Effector memory CD4-positive, alpha-beta T cell (primary cell): ENCODE measurements at places on chromosomes 2 and 18.

GRCh38 chr18:79356435-79356834 lies 39.3 kb upstream of the NFATC1 start:
- no peak for DNase-seq

- DNase-seq = no peak
These were observed 55.9 kb upstream of the RPE start for GRCh38 chr2:209946539-209946938.

DNA sequence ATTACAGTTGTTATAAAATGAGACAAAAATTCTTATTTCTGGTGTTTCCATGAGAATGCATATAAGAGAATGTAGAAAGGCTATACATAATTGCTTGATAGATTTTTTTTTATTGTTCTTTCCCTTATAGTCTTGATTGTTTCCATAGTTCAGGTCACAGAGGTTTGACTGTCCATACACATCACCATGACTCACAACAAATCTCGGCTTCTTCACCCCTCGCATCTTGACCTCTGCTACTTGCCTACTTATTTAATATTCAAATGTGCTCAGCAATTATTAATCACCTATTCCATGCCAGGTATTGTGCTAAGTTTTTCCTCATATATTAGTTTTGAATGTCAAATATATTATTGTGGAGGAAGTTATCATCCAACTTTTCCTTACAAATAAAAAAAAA lies 789.6 kb downstream of the RNF144A start:
- DNase-seq = no peak

- no peak for DNase-seq
These were observed 2.5 kb downstream of the SESTD1 start for GRCh38 chr2:179262077-179262660.

GRCh38 chr18:63619661-63620060 lies 24.4 kb downstream of the SERPINB4 start:
- DNase-seq = no peak

DNA sequence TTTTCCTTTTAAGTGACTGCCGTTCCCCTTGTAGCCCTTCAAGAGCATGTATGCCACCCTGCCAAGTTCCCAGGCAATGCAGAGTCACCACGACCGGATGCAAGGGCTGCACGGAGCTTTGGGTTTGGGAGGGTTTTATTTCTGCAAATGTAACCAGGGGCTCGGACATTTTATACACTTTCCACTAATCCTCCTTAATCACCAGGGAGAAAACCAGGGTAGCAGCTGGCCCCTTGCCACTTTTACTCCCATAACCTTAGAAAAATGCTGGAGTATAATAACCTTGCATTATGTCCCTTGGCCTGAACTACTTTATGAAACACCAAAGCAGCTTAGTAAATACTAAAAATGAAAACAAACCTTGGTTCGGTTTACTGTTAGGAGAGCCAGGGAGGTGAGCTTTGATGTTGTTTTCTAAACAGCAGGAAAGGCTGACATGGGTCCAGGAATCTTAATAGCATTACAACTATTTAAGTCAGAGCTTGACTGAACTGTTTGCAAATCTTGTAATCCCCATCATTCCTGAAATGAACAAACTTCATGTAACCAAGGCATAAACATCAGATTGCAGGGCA lies 152.8 kb upstream of the RIOK3 start:
- no peak for DNase-seq

- no peak for DNase-seq
These were observed 102.2 kb upstream of the XPO1 start for GRCh38 chr2:61640406-61640805.

GRCh38 chr2:241049739-241050623 lies 51.6 kb downstream of the SNED1 start:
- DNase-seq = no peak

DNA sequence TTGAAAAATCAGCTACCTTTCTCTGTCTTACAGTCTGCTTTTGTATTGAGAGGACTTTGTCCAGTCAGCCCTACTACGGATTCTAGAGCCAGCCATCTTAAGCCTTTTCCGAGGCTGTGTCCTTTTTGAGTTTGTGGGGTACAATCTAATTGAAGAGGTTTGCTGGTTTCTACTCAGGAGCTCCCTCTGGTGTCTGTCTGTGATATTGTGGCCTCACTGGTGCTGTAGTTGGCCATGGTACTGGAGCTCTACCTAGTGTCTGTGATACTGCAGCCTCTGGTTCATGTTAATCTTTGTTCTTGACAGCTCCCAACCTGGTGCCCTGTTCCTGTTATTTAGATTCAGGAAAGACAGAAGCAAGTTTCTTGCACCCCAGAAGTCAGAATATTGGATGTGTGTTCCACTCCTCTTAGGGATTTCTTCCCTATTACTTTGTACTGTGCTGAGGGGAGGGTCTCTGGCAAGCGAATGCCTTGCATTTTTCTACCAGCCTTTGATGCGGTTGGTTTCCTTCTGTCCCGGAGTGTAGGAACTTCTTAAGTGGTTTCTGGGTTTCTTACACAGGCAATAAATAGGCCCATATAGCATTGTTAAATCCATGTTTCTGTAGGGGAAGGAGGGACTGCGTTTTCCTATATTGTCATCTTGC lies 78.5 kb downstream of the ACSL3 start:
- no peak for DNase-seq

GRCh38 chr18:46060359-46060841 lies 11.7 kb downstream of the PSTPIP2 start:
- no peak for DNase-seq

- no peak for DNase-seq
These were observed 58.8 kb downstream of the BAZ2B start for GRCh38 chr2:159557437-159558034.

- no peak for DNase-seq
These were observed 52.2 kb upstream of the B3GNT2 start for GRCh38 chr2:62143696-62144095.

- DNase-seq = no peak
These were observed 36.8 kb downstream of the KCNIP3 start for GRCh38 chr2:95333888-95334338.

- DNase-seq = no peak
These were observed 116.2 kb upstream of the STPG4 start for GRCh38 chr2:47271054-47272000.

- no peak for DNase-seq
These were observed 318.7 kb downstream of the PTPRM start for GRCh38 chr18:7885865-7886264.
